ENCODE measurements at places on chromosomes 5 and 9.

DNA sequence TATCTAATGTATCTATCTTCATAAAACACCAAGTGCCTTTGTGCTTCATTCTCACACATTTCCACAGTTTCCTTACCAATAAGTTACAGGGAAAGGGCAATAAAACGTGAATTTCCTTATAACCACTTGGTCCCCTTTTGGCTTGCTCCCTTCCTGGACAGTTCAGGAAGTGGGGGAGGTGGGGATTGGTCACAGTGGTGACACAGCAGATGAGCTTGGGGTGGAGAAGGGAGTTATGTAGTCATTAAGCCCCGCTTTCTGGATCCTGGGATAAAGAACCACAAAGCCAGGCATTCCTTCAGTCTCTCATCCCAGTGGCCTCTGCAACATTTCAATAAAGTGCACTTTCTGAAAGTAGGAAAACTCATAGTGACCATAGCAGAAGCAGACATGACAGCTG is 47.1 kb upstream of the FYB1 start:
- DNase-seq = no peak

- no peak for DNase-seq
Observed at GRCh38 chr9:92406477-92406876, 2.1 kb upstream of the OGN start.

GRCh38 chr5:138615461-138615860 is 40.3 kb upstream of the HSPA9 start:
- no peak for DNase-seq

DNA sequence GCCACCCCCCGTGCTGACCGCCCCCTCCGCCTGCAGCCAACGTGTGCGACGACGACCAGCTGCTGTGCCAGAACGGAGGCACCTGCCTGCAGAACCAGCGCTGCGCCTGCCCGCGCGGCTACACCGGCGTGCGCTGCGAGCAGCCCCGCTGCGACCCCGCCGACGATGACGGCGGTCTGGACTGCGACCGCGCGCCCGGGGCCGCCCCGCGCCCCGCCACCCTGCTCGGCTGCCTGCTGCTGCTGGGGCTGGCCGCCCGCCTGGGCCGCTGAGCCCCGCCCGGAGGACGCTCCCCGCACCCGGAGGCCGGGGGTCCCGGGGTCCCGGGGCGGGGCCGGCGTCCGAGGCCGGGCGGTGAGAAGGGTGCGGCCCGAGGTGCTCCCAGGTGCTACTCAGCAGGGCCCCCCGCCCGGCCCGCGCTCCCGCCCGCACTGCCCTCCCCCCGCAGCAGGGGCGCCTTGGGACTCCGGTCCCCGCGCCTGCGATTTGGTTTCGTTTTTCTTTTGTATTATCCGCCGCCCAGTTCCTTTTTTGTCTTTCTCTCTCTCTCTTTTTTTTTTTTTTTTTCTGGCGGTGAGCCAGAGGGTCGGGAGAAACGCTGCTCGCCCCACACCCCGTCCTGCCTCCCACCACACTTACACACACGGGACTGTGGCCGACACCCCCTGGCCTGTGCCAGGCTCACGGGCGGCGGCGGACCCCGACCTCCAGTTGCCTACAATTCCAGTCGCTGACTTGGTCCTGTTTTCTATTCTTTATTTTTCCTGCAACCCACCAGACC is 80.2 kb downstream of the NTNG2 start:
- DNase-seq = peak; percentile 27

- DNase-seq = no peak
Observed at GRCh38 chr9:121451586-121451985, 48.1 kb downstream of the GGTA1 start.

DNA sequence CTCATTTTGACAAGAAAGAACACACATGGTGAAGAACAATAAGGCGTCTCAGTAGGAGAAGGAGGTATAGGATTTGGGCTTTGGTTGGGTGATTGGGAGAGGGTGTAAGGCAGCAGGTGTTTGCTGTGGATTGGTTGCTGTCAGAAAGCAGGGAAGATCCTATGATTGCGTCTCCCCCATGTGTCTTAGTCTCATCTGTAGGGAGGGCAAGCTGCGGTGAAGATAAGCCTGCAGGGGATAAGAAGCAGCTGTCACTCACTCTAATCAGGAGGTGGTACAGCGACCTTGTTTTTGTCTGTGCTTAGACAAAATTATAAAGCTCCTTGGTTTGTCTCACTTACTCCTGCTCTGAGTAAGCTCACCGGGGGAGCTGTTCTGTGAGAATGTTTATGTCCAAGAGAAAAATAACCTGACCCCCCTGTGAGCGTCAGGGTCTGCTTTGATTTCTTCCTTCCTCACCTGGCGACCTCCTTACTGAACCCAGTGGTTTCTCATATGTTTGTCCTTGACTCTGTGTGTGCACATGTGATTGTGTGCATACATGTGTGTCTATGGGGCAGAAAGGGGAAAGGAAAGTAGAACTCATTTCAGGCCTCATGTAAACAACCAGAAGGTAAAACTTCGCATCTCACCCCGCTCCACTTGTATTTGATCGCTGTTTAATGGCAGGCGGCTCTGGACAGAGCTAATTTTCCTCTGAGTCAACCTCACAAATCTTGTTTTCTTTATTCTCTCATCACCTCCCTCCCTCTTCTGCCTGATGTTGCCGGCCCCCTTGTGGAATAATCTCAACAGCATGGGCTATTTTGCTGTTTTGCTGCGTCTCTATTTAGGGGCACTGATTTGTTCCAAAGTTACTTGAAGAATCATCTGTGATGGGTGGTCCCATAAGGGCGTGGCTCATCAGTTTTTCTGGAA is 105.6 kb downstream of the TENT4A start:
- DNase-seq = no peak

DNA sequence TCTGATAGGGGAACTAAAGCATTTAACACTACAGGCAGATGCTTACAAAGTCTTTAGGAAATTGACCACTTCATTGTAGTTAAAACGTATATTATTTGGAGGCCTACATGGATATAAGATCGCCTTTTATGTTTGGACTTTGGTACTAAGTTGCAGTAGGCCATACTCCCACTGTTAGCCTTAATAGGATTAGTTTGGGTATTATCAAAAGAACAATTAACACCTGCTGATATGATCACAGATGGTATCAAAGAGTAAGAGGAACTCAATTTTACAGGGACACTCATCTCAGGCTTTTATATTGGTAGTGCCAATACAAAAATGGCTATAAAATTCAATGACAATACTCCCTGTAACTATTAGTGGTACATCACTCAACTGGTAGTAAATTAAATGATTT is 1183.0 kb downstream of the MAT2B start:
- DNase-seq = no peak
